ENCODE measurements at places on chromosomes 1 and 21.

GRCh38 chr1:15726508-15726907 is 9.6 kb upstream of the SLC25A34 start:
- no peak for DNase-seq

DNA sequence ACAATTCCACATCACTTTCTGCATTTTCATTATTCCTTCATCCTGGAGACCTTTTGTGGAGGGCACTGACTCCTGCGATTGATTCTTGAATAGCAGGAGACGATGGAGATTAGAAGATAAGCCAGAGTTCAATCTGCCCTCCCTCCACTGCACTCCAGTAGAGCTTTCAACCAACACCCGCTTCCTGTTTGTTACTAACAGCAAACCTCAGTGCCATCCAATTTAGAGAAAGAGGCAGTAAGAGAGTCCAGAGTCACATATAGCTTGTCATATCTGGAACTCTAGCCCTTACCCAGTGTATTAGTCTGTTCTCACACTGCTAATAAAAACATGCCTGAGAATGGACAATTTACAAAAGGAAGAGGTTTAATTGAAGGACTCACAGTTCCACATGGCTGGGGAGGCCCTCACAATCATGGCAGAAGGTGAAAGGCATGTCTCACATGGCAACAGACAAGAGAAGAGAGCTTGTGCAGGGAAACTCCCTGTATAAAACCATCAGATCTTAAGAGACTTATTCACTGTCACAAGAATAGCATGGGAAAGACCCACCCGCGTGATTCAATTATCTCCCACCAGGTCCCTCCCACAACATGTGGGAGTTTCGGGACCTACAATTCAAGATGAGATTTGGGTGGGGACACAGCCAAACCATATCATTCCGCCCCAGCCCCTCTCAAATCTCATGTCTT is 55.9 kb downstream of the PCBP3 start:
- DNase-seq, result no peak

- no peak for DNase-seq
Measured at GRCh38 chr1:107432108-107432507, 291.3 kb downstream of the NTNG1 start.

GRCh38 chr1:156860113-156860627 is 495 bp upstream of the NTRK1 start:
- no peak for DNase-seq

DNA sequence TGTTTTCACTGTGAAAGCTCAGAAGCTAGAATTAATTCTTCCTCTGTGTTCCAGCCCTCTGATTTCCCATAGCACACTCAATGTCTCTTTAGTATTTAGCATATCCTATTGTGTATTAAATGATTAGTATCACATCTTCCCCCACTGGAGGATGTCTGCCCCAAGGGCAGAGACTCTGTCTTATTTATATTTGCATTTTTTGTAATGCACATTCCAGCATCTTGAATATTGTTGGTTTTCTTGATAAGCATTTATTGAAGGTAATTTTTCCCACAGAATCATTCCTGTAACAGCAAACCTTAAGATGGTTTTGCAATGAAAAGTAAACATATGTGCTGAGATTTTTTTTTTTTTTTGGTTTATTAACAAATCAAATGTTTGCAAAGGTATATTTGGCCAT is 34.1 kb downstream of the CENPF start:
- no peak for DNase-seq

- no peak for DNase-seq
Measured at GRCh38 chr1:211135342-211135950, 1.5 kb upstream of the KCNH1 start.

GRCh38 chr21:44305691-44306090 is 5.8 kb downstream of the PFKL start:
- DNase-seq, result no peak

DNA sequence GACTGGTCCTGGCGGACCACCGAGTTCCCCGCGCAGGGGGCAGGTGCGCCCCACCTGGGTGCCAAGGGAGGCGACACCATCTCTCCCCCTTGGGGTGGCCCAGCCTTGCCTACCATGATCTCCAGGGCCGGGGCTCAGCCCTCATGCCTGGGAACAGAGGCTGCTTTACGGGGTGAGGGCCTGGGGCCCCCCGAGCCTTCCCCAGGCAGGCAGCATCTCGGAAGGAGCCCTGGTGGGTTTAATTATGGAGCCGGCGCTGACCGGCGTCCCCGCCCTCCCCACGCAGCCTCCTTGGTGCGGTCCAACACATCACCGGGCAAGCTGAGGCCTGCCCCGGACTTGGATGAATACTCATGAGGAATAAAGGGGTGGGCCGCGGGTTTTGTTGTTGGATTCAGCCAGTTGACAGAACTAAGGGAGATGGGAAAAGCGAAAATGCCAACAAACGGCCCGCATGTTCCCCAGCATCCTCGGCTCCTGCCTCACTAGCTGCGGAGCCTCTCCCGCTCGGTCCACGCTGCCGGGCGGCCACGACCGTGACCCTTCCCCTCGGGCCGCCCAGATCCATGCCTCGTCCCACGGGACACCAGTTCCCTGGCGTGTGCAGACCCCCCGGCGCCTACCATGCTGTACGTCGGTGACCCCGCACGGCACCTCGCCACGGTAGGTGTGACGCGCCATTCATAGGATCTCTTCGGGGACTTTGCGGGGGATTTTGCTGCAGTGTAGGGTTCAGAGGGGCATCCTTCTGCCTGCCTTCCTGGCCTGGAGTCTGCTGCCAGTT is 38.2 kb downstream of the TP73 start:
- DNase-seq, result no peak

DNA sequence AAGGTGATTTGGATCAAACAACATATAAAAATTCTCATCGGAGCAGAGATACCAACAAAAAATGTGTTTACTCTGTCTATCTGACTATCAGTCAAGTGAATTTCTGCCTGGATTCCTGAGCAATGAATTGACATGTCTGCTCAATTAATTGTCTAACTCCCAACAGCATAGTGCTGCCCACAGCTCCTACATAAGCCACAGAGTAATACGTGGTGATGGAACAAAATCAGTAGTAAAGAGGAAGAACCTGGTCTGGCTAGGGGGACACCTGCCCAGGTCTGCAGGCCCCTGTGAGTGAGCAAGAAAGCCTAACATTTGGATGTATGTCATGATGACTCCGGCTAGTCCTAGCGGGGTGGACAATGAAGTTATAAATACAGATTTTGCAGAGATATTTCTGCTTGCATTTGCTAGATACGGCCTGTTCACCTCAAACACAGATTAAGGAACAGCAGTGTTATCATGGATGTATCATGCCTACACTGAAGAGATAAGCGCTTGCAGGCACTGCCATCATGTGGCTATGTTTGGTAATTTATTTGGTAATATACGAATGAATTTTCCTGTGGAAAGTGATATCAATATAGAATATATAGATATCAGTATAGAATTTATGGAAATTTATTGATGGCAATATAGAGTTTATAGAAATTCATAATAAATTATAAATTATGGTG is 69.6 kb upstream of the LRRC8B start:
- peak; percentile 24 for DNase-seq

- DNase-seq, result no peak
Measured at GRCh38 chr1:171128463-171128862, 37.8 kb downstream of the FMO3 start.

- no peak for DNase-seq
Measured at GRCh38 chr21:40372506-40372905, 474.5 kb downstream of the DSCAM start.

GRCh38 chr21:31804008-31804394 is 68.8 kb upstream of the HUNK start:
- no peak for DNase-seq

DNA sequence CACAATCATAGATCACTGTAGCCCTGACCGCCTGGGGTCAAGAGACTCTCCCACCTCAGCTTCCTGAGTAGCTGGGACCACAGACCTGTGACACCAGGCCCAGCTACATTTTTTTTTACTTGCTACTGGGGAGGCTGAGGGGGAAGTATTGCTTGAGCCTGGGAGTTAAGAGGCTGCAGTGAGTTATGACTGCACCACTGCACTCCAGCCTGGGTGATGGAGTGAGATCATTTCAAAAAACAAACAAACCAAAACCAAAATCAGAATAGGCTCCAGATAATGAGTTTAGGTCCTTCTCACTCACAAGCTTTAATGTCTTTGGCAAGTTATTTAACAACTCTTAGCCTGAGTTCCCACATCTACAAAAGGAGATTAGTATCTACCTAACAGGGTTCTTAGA is 22.8 kb downstream of the WDR26 start:
- DNase-seq, result no peak

GRCh38 chr1:1628754-1629429 is 3.1 kb upstream of the MMP23B start:
- peak; percentile 13 for DNase-seq

DNA sequence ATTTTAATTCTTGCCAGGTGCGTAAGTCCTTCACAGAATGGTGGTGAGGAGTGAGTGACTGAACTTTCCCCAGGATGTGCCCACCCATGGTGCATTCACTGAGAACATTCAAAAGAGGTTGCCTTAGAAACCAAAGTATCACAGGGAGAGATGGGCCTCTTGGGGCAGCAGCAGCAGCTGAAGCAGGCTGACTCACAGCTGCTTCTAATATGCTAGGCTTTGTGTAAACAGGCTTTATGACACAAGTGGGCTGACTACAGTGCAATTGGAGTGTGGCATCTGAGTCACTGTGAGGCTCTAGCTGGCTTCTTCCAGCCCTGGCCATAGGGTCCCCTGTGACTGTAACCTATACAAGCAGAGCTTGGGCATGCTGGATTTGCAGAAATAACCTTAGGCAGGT is 12.6 kb downstream of the PIGP start:
- no peak for DNase-seq

DNA sequence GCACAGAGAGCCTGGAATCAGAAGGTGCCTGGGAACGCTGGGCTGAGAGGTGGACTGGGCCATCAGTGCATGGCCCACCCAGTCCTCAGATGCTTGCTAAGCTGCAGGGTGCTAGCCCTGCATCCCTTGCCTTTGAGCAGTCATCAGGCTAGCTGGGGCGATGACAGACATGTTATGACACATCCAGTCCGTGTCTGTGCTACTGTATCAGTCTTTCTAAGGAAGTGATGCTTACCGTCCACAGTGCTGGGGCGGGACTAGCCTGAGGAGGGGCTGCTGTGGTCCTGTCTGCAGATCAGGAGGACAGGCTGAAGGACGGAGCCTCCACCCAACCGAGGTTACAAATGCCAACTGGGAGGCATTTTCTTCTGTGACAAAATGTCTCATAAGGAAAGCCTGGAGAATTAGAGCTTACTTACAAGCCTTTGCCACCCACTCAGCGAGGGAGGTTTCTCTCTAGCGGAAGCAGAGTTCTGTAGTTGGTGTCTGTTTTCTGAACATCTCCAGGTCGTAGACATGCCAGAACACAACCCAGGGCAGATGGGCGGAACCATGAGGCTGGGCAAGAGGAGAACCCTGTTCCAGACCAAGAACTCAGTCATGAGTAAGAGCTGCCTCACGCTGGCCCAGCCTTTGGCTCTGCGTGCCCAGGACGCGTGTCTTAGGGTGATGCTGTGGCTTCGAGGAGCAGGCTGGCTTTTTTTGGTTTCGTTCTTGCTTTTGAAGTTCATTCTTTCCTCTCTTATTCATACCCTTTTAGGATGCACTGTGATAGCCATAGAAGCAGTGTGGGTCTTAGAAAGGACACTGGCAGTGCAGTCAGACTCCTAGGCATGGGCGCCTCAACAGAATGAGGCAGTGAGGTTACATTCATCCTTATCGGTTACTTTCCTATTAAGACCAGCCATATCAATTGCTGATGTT is 14.3 kb downstream of the SLFNL1 start:
- DNase-seq, result no peak

- peak; percentile 85 for DNase-seq
Measured at GRCh38 chr1:70205434-70206118, at the start of gene LRRC40. Gene LRRC40 (minus strand): TSS chr1:70205579. CDS start chr1:70205540, 39 bp downstream.

DNA sequence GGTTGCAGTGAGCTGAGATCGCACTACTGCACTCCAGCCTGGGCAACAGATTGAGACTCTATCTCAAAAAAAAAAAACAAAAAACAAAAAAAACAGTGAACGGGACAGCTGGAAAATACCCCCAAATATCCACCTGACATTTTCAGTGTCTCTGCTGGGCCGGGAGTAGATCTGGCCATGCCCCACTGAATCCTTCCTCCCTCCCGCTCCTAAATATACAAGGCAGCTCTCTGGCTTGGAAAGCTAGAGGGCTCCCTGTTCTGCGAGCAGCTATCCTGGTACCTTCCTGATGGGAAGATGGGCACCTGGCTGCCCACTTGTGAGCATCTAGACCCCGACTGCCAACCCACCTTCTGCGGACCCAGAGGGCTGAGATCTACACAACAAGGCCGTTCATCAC is 21.4 kb downstream of the SPSB1 start:
- no peak for DNase-seq

DNA sequence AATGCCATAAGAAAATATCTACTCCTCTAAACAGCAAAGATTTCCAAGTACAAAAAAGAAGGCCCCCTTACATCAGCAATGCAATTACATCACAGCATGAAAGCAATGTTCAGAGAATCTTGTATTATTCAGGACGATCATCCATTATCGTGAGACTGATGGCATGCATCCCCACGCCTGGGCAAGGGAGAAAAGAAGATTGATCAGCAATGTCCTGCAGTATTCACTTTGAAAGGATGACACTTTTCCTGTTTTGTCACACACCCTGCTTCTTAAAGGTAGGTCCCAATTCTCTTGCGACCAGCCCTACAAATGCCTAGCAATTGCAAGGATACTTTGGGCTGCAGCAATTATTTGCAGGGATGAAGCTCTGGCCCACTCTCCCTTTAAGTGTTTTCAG is 108.7 kb downstream of the TOMM20 start:
- DNase-seq, result no peak

DNA sequence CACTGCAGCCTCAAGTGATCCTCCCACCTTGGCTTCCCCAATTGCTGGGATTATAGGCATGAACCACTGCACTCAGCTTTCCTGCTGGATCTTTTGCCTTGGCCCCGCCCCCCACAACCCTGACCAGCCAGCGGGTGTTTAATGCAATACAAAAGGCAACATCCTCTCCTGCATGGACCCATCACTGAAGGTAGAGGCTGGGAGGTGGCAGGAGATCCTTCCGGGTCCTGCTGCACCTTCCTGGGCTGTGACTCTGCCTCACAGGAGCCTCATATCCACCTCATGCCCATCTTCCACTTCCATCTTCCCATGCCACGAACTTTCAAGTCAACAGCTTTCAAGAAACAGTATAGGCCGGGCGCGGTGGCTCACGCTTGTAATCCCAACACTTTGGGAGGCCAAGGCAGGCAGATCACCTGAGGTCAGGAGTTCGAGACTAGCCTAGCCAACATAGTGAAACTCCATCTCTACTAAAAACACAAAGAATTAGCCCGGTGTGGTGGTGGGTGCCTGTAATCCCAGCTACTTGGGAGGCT is 11.7 kb upstream of the WNT9A start:
- no peak for DNase-seq

- DNase-seq, result no peak
Measured at GRCh38 chr1:86650065-86650464, 54.3 kb upstream of the SH3GLB1 start.

- DNase-seq, result no peak
Measured at GRCh38 chr1:53878492-53879105, 11.0 kb downstream of the YIPF1 start.

GRCh38 chr1:226825037-226825745 is 45.2 kb upstream of the PSEN2 start:
- no peak for DNase-seq
